Activated CD4-positive, alpha-beta T cell treated with anti-CD3 and anti-CD28 coated beads, Interleukin-2, amount 50 U/mL, for 48 hours (primary cell): ENCODE measurements at places on chromosomes 3 and 15.
A peak's percentile ranks its signal among the peaks of the same experiment; 100 is the strongest.

- DNase-seq, result no peak
Measured at GRCh38 chr15:80673561-80674244, 21.4 kb upstream of the ABHD17C start.

DNA sequence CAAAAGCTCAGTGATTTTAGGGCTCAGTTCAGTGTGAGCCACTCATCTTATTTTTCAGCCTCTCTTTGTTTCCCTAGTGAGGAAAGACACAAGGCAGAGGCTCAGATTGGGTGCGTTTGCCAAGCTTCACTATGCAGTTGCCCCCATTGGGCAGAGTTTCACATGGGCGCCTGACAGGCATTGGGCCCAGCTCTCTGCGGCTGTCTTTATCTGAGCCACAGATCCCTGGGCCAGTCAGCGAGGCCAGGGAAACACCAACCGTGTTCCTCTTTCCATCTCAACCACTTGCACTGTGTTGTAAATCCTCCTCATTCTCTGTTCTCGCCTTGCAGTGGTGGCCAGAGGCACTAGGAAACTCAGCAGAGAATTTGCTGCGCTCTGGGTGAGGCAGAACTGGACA is 10.8 kb downstream of the ESYT3 start:
- DNase-seq, result no peak

DNA sequence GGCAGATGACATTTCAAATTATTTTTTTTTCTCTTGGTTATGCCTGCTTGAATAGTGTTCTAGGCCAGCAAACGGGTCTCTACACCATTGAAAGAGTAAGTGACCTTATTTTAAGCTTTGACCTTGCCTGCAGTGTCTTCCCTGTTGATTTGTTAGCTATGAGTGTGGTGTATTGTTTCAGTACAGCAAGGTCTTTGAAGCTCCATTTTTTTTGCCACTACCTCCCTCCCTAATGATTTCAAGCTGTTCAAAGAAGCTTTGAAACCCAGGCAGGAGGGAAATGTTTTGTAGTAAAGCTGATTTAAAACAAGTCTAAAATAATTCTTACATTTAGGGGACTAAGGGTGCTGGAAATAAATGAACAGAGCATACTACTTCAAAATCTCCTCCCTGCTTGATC is 1249.8 kb downstream of the ROBO1 start:
- DNase-seq, result no peak

- DNase-seq, result no peak
Measured at GRCh38 chr15:28005004-28005527, 94.0 kb downstream of the OCA2 start.

DNA sequence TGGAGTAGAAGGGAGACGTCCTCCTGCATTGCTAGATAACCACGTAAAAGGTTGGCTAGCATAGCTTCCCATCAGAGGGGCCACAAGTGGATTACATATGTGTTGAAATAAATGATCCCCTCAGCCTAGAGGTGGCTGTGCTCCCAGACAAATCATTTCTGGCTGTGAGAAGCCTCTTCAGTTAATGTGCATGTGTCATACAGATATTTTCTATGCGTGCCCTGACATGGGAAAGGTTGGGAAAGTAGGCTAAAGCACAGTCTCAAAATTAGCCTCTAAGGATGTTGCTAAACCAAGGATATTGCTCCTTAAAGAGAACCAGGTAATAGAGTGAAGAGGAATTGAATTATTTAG is 17.8 kb downstream of the USP3 start:
- no peak for DNase-seq

DNA sequence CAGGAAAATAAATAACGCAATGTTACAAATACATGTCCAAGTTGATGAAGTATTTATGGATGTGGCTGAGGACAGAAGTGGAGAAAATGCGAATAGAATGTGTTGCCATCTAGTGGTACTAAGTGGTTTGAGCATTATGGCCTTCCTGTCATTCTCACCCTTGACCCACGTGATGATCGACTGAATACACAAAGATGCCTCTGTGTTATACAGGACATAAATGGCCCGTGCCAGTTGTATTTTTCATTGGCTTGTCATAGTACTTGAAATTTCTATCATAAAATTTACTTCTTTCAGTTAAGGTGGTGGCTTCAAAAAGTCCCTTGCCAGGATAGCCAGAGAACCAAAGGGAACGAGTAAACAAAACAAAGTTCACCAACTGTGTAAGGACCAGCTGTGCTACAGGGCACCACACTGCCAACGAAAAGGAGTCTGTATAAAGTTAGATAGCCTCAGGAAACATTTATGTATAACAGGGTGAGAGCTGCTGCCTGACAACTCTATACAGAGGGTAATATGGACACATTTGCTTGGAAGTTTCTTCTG is 103.7 kb downstream of the MYH15 start:
- peak; percentile 15 for DNase-seq

DNA sequence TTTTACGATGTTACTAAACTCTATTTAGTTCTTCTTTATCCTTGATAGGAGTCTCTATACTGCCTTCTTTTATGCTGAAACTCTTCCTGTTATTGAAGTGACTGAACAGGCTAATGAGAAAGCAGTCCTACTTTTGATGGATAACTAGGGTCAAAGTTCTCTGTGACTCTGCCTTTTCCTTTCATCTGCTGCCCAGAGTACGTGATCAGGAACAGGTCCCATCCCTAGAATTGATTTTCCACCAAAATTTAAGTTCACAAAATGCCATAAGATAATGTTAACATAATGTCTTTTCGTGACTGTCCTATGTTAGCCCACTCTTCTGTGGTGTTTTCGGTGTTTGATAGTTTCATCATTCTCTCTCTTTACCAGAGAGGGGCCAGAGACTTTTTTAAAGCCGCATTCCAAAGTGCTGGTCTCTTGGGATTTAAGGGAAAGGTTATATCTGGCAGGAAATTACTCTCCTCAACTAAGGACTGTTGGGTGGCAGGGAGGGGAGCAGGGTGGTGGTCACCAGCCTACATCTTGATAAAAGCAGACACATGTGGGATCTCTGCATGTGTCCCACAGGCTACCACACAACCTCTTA is 50.3 kb upstream of the PLXND1 start:
- DNase-seq, result no peak

DNA sequence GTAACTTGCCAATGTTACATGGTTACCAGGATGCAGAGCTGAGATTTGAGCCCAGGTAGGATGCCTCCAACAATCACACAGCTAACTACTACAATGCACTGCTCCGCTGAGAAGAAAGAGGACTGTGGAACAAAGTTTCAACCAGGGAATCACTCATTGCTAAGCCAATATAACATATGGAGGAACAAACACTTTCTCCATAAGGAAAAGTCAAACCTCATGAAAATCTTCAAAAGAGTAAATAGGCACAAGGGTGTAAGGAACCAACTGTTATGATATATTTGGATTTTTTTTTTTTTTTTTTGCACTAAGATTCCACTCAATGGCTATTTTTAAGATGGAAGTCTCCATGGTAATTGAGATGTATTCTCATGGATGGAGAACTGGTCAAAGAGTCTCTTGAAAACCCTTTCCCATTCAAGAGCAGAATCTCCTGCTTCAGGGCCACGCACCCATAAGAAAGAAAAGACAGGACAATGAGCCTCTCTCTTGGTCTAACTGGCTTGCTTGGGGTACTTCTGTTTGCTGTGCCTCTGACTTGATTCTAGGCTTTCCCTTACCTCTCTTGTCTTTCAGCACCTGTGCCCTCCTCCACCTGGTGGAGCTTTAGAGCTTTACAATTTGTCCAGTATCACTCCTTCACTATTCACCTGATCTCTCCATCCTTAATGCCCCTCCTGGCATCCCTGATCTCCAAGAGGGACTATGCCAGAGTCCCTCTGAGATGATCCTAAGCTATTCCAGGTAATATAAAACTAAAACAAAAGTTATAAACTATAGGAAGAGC is 252.8 kb downstream of the NTRK3 start:
- no peak for DNase-seq

- no peak for DNase-seq
Measured at GRCh38 chr15:56739964-56740640, 6.8 kb upstream of the ZNF280D start.

GRCh38 chr3:107962946-107963345 is 127.9 kb downstream of the CD47 start:
- DNase-seq, result no peak

DNA sequence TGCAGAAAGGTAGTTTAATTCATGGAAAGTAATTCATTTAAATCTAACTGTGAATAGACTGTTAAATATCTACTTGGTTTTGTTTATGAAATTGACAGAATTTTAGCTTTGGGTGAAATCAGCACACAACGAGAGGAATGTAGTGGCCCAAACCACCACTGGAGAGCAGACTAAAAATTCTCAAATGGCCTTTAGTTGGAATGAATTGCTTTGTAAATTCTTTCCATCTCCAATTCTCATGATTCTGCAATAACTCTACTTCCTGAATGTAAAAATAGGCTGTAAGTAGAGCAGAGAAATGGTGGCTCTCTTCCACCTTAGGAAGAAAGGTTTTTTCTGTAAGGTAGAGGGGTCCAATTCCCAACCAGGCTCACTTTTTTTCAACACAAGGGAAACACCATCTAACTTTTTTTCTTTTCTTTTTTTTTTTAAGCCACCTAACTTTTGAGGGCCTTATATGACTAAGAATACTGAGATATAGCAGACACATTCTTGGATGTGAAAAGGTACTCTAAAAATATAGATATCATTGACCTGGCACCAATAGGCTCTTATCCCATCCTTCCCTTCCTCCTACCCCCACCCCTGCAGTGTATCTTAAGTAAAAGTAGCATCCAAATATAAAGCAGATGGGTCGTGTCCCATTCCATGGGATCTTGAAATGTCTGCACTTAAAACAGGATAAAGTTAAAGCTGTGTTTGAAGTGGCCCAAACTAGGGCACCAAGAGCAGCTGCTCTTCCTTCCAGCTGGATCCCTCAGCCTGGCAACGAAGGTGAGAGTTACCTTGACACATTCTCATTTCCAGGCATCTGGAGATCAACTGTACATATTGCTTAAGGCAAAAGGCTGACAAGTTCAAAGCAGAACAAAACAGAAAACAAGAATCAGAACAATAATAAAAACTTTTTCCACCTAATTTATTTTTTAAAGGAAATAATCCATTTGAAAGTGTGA is 194.1 kb downstream of the TPRG1 start:
- DNase-seq, result no peak

GRCh38 chr3:37279856-37280255 is 105.5 kb upstream of the LRRFIP2 start:
- no peak for DNase-seq

DNA sequence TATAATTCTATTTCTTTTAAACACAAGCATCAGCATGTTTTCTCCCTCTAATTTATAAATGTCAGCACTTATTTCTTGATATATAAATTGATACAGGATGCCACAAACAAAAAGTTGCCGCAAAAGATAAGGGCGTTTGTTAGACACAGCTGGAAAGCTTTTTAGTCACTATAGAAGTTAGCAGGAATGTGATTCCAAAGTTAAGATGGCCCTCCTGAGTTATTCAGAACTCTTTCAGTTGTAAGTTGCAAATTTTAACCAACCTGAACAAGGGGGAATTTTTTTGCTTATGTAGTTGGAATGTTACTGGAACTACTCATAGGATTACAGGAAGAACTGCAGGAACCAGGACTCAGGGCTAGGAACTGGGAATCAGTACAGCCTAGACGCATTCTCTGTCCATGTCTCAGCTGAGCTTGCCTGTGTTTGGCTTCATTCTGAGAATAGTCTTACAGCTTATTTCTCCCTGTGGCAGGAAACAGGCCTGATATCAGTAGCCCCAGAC is 166.3 kb downstream of the VGLL4 start:
- DNase-seq, result no peak

- no peak for DNase-seq
Measured at GRCh38 chr15:101456057-101456739, 33.3 kb downstream of the PCSK6 start.
